ENCODE measurements at places on chromosomes 7 and 10. TPM values are rescaled to one million over a fixed set of nuclear protein-coding genes. Genes with fewer than 3 reads are reported as not detected.

- no peak for DNase-seq
- H3K36me3 ChIP-seq, result peaks cover 3% of the 10 kb centered on the region
- no peak overlapping the region for H3K4me3 ChIP-seq
- no peak overlapping the region for H3K27ac ChIP-seq
- no peaks in the 10 kb centered on the region for H3K4me1 ChIP-seq
Measured at GRCh38 chr10:27687743-27688142, 57.9 kb downstream of the MKX start.

DNA sequence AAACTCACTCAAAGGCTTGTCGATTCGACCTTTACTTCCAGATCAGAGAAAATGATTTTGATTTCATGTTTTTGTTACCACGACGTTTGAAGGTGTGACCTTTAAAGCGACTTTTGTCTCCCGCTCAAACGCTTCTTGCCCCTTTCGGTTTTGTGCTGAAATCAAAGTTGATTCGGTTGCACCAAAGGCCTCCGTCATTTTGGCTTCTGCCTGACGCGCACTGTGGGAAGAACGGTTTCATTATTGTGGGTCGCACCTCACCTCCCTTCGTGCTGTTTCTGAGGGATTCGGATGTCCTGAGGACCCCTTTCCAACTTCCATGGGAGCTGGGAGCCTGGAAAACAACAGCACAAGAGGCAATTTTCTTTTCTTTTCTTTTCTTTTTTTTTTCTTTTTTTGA lies 176.9 kb downstream of the DNAJB6 start:
- peaks cover 12% of the 10 kb centered on the region for H3K36me3 ChIP-seq
- H3K4me3 ChIP-seq, result no peak overlapping the region
- DNase-seq, result no peak
- no peaks in the 10 kb centered on the region for H3K4me1 ChIP-seq
- H3K27me3 ChIP-seq, result peaks cover 17% of the 10 kb centered on the region

Gene GPR15LG
- not detected for total RNA-seq

Gene STYXL1
- 46.3 TPM for total RNA-seq

Gene ASIC3
- 3.4 TPM for total RNA-seq

Gene OR9A2
- total RNA-seq, result not detected

DNA sequence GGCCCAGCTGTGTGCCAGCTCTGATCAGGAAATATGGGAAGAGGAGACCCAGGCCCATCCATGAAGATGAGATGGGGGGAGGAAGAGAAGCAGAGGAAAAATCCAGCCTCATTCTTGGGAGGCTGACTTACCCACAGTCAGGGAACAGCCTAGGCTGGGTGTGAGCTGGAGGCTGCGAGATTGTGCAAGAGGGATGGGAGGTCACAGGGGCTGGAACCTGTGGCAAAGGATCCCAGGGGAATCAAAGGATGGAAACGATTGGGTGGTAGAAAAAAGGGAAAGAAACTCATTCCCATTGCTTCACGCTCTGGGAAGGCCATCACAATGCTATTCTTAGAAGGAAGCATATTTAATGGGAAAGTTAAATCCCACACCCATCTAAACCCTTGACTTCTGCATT lies 26.7 kb upstream of the CRHR2 start:
- H3K27ac ChIP-seq, result no peak overlapping the region
- H3K27me3 ChIP-seq, result peaks cover 3% of the 10 kb centered on the region
- no peak for DNase-seq
- H3K4me1 ChIP-seq, result no peaks in the 10 kb centered on the region

DNA sequence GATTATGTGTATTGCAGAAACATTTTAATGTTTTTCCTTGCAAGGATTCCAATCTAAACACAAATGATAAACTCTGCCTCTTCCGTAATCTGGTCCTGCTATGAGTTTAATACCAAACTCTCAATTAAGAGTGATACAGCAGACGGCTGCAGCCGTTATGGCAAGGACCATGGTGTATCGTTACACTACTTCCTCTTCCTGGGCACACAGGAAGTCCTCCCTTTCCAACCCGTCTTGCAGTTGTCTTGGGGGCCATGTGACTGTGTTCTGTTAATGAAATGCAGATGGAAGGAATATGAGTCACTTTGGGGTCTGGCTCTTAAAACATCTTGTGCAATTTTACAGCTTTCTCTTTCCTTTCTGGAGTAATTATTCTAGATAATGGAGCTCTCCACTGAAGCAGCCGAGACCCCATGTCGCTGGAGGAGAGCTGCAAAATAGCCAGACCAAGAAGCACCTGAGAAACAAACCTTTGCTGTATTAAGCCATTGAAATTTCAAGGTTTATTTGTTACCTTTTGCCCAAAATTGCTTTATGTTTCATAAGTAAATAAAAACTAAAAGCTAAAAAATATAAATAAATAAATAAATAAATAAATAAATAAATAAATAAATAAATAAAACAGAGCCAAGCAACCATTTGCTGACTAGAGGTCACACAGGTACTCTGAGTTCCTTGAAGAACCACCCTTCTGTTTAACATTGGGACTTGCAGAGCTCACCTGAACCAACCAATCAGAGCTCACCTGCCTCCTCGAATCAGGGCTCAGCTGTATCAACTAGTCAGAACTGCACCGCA lies 74.7 kb downstream of the FRMPD2 start:
- peaks cover 4% of the 10 kb centered on the region for H3K27me3 ChIP-seq
- H3K36me3 ChIP-seq, result no peaks in the 10 kb centered on the region
- no peak overlapping the region for H3K4me3 ChIP-seq
- H3K27ac ChIP-seq, result no peak overlapping the region

- no peak overlapping the region for H3K27ac ChIP-seq
- peaks cover 3% of the 10 kb centered on the region for H3K36me3 ChIP-seq
- DNase-seq, result no peak
- H3K4me3 ChIP-seq, result no peak overlapping the region
- H3K27me3 ChIP-seq, result peaks cover 3% of the 10 kb centered on the region
Measured at GRCh38 chr7:117153016-117153545, 169.8 kb downstream of the WNT2 start.

Gene MBL2
- total RNA-seq, result not detected

GRCh38 chr7:158282461-158283001 lies 305.1 kb downstream of the PTPRN2 start:
- H3K4me3 ChIP-seq, result no peak overlapping the region
- H3K4me1 ChIP-seq, result no peaks in the 10 kb centered on the region
- H3K27me3 ChIP-seq, result peaks cover 9% of the 10 kb centered on the region
- H3K36me3 ChIP-seq, result peaks cover 17% of the 10 kb centered on the region
- DNase-seq, result no peak

- no peak overlapping the region for H3K4me3 ChIP-seq
- no peak for DNase-seq
Measured at GRCh38 chr7:30795161-30795948, 24.1 kb downstream of the MINDY4 start.

DNA sequence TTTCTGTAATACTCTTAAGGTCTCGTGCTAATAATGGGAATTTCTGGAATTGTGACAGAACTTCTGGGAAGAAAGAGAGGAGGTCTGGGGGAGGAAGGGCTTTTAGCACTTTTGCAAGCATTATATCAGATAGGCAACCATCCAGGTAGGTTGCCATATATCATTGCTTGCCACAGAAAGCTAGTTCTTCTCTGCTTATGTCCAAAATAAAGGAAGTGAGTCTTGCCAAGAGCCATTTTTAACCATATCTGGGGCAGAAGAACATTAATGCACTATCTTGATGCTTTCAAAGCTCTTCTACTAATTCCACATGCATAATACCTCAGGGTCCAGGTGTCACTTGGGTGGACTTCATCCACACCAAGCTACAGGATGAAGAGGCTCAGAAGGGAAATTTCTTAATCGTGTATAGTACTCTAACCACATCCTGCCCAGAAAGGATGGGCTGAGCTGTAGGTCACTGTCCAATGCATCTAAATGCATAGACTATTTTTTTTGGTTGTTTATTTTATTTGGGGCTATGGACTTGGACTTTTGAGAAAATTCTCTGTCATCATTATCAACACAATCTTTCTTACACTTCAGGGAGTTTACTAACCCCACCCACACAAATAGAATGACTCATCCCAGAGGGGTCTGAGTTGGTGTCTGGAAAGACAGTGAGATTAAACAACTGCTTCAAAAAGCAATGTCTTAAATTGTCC lies 68.9 kb upstream of the ADO start:
- DNase-seq, result no peak
- H3K36me3 ChIP-seq, result no peaks in the 10 kb centered on the region
- peaks cover 1% of the 10 kb centered on the region for H3K27me3 ChIP-seq
- no peak overlapping the region for H3K4me3 ChIP-seq
- no peak overlapping the region for H3K27ac ChIP-seq
- H3K4me1 ChIP-seq, result no peaks in the 10 kb centered on the region

GRCh38 chr10:84177541-84178141 lies 4.0 kb downstream of the GPR15LG start:
- H3K27ac ChIP-seq, result no peak overlapping the region
- DNase-seq, result no peak
- H3K36me3 ChIP-seq, result no peaks in the 10 kb centered on the region
- peaks cover 3% of the 10 kb centered on the region for H3K4me1 ChIP-seq
- H3K27me3 ChIP-seq, result peaks cover 2% of the 10 kb centered on the region

- peaks cover 56% of the 10 kb centered on the region for H3K4me1 ChIP-seq
- peaks cover 9% of the 10 kb centered on the region for H3K36me3 ChIP-seq
- no peak overlapping the region for H3K4me3 ChIP-seq
- no peak for DNase-seq
- H3K27ac ChIP-seq, result no peak overlapping the region
Measured at GRCh38 chr10:102781090-102781920, 37.6 kb downstream of the WBP1L start.

Data from endothelial cell (in vitro differentiated cells).